Hippocampal formation (tissue), 2 donors: ENCODE measurements at places on chromosomes 7 and 10.

GRCh38 chr10:64175271-64175962 lies 654.2 kb downstream of the REEP3 start:
- DNase-seq, result no peak

- DNase-seq, result no peak
These were observed 2.4 kb upstream of the PRR15 start for GRCh38 chr7:29561271-29561670.

GRCh38 chr7:44673324-44673723 lies 66.9 kb downstream of the OGDH start:
- no peak for DNase-seq

DNA sequence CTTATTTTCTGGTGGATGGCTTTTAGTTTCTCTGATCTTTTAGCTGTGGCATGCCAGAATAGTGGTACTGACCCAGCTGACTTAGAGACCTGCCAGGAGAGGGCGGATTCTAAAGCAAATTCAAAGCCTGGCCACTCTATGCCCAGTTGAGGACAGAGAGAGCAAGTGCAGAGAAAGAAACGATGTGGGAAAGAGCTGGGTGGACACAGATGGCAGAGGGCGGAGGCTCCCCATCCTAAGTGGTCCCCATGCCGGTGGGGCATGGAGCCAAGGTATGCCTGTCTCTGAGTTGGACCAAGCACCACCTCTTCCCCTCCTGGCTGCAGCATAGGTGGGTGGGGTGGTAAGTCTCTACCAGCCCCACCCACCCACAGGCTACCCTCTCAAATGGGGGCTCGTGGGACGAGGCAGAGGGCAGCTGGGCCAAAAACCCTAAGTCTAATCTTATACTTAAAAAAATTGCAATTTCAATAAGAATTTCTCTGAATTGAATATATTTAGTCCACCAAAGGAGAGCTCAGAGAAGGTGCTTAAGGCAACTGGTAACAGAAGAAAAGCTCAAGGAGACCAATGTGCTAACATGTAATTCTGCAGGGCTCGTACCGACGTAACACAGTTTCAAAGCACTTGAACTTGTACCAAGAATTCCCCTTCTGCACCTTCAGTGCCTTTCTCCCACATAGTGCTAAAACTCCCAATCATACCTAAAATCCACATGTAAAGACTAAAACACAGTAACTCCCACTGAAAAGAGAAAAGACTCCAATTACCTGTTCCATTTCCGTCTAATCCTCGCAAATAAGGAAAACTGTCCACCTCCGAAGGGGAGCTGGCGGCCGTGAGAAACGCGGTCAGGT lies 85.7 kb upstream of the NMT2 start:
- DNase-seq, result peak; percentile 54
